ENCODE measurements at places on chromosomes 4 and X.
A peak's percentile ranks its signal among the peaks of the same experiment; 100 is the strongest.

- no peak for DNase-seq
Measured at GRCh38 chr4:152468408-152468807, 67.5 kb downstream of the FBXW7 start.

DNA sequence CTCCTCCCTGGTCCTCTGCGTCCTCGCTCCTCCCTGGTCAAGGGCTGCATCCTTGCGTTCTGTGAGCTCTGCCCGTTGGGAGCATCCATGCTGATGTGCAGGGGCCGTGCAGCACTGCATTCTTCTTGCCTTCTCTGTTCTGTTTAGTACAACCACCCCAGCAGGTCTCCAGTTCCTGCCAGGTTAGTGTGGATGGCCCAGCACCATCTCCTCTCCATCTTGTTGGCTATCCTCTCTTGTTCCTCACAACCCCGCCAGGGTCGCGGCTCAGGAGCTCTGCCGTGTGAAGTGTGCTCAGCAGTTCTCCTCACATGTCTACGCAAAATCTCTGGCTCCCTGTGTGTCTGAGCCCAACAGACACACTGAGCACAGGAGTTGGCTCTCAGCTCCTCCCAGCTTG lies 10.4 kb upstream of the MAEA start:
- no peak for DNase-seq

- no peak for DNase-seq
Measured at GRCh38 chr4:28350485-28350884, 1489.8 kb downstream of the STIM2 start.

DNA sequence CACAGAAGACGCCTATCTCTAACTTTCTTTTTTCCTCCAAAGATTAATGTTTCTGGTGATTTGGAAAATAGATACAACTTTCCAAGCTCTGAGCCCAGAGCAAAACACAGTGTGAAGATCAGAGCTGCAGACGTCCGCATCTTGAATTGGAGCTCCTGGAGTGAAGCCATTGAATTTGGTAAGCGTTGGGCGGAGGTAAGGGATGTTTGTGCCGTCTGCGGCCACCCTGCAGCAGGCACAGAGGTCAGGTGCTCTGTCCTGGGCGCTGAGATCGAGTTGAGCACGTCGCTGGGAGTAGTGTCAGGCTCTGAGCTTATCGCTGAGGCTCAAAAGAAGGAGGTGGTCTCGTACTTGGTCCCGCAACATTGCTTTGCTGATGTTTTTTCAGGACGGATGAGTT lies 31.8 kb downstream of the CSF2RA start:
- no peak for DNase-seq

GRCh38 chr4:53152467-53152866 lies 213.4 kb downstream of the SCFD2 start:
- DNase-seq = no peak

- DNase-seq = no peak
Measured at GRCh38 chr4:7129871-7130620, 62.2 kb upstream of the GRPEL1 start.

- no peak for DNase-seq
Measured at GRCh38 chr4:173272314-173272713, 61.8 kb downstream of the HMGB2 start.

DNA sequence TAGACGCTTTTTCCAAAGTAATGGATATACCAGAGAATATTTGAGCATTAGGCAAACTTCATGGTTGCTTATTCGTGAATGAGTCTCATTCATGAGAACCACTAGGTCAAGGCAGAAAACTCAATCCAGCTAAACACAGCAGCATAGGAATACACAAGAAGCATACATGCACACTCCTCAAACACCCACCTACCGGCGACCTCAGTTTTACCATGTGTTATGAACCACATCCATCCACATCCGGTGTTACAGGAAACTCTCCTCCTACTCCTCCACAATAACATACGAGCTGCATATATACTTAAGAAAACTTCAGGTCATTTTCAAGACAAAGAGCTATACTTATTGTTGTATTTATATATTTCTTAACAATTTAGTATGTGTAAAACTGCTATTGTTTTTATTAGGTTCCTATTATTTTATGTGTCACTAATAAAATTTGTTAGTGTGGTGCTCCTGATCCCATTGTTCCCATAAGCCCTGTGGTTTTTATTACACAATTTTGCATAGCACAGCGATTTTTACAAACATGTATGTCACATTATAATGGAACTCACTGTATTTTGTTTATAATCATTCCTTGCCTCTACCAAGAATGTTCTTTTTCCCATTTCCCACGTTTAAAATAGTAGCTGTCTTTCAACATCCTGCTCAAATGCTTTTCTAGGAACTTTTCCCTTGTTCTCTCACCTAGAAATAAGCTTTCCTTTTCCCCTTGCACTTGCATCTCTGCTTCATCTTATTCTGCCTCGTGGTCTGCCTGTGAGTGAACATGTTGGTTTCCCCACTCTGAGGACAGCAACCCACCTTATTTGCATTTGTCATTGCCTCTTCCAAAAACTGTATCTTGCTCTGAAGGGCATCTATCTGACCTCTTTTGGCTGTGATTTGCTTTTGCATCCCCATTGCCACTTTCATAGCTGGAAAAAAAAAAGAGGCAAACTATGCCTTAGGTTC lies 48.3 kb downstream of the STBD1 start:
- DNase-seq = no peak

- no peak for DNase-seq
Measured at GRCh38 chr4:14863418-14864364, 138.6 kb upstream of the CPEB2 start.

- DNase-seq = no peak
Measured at GRCh38 chr4:182904211-182904761, 12.9 kb downstream of the DCTD start.

- DNase-seq = no peak
Measured at GRCh38 chrX:23202326-23202725, 132.3 kb upstream of the PTCHD1 start.

GRCh38 chr4:104394406-104395167 lies 100.1 kb downstream of the CXXC4 start:
- DNase-seq = peak; percentile 46

DNA sequence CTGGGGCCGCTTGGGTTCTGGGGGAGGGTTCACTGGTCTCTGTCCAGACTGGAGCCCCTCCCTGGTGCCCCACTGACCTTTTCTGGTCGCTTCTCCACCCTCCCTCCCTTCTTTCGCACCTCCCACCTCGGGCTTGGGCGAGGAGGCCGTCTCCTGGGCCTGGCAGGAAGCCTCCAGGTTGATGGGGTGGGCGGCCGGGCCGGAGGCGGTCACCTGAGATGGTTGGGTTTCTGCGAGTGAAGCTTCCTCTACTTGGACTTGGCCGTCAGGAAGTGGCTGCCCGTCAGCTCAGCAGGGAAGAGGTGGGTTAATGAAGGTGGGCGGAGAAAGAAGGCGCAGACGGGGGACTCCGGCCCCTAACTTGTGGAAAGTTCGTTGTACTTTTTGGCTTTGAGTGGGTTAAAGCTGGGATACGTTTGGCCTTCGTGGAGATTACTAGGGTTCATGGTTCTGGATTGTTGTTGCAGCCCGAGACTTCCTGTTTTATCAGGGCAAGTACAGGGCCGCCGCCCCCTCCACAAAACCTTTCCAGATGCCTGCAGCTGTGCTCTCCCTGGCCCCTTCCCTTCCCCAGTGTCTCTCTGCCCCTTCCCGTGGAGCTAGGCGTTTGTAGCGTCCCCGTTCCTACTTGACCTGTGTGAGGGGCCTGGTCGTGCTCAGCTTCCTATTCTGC lies 1.2 kb downstream of the AKAP17A start:
- DNase-seq = no peak

DNA sequence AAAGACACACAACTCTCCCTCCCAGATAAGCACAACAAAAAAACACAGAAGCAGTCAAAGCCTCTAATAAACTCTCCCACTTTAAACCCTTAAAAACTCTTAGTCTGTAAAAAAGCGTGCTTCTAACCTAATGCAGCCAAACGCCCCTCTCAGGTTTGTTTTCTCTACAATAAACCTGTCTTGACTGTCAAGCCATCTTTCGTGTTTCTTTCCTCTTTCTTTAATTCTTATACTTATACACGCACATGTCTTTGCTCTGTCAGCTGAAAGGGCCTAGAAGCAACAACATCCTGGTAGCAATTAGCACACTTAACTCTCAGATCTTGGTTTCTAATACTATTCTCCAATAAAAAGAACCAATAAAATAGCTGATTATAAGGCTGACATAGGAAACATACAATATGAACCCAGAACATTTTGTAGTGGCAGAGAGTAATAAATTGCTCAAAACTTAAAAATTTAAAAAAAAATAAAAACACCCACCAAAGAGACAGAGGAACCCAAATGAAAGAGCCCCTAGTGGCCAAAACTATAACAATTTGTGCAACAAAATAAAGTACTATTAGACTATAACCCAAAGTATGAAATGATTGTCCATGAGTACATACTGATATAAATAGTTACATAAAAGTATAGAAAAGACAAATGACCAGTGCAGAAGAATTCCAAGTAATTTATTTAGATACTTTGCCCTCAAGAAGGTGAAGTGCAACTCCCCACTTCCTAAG lies 440.4 kb upstream of the ADGRL3 start:
- DNase-seq = no peak

DNA sequence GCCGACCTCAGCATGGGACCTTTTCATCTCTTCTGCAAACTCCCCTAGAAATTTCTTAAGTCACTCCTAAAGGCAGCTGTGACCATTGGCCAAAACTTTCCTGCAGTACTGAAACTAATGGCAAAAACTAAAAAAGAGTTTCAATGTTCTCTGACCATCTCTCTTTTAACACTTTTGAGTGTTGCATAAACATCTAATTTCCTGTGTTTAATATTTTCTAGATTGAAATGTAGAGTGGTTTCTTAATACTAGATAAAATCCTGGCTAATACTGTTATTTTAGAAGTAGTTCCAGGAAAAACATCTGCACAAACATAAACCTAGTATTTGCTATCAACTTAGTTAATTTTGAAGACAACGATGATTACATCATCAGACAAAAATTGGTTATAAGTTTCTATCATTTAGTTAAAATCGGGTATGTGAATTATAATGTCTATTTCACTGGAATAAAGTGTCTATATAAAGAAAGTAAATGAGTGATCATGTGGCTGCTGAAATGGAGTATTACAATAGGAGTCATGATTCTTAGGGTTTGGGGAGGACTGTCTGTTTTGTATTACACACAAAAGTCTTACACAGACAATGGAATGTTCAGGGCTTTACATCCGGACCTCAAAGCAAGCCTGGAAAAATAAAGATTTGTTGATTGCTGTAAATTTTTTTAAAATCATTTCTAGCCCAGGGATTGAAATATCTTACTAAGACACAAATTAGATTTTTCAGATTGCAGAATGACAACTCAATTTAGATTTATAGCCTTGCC lies 1323.4 kb downstream of the C4orf33 start:
- DNase-seq = no peak

- no peak for DNase-seq
Measured at GRCh38 chr4:128371001-128371777, 83.6 kb upstream of the PGRMC2 start.

- no peak for DNase-seq
Measured at GRCh38 chr4:25750874-25751273, 95.2 kb downstream of the SLC34A2 start.

DNA sequence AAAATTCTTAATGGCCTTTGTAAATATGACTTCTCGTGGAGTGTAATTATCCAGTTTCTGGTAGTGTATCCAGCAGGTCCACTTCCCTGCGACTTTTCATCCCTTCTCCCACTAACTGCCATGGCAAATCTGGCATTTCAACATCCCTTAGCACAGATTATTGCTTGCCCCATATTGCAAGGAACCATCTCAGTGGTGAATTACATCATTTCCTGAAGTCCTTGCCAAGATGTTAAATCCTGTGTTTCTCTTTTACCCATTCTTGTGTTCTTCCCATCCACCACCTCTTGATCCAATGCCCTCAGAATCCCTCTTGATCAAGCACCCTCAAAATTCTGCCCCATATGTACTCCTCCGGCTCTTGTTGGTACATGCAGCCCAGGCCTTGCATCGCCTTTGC lies 88.1 kb upstream of the ZNF81 start:
- DNase-seq = no peak

- no peak for DNase-seq
Measured at GRCh38 chr4:47631161-47631560, 146.1 kb downstream of the ATP10D start.

DNA sequence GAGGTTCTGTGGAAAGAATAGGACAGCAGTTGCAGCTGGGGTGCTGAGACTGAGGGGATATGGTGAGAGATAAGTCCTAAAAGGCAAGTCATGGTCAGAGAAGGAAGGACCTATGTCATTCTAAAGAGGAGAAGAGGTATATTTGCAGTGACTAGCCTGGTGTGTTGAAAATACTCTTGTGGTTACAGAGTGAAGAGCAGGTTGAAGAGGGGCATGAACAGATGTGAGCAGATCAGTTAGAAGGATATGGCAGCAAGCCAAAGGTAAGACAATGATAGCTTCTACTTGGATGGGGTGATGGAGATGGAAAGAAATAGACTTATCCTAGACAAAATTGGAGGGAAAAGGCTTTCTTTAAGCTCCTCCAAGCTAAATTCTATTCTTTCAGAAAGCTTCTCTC lies 469.8 kb upstream of the CPEB2 start:
- DNase-seq = peak; percentile 91

All from NCI-H524 (cell line).